CD4-positive, alpha-beta memory T cell (primary cell): ENCODE measurements at places on chromosomes 1 and 21.
A peak's percentile ranks its signal among the peaks of the same experiment; 100 is the strongest.

DNA sequence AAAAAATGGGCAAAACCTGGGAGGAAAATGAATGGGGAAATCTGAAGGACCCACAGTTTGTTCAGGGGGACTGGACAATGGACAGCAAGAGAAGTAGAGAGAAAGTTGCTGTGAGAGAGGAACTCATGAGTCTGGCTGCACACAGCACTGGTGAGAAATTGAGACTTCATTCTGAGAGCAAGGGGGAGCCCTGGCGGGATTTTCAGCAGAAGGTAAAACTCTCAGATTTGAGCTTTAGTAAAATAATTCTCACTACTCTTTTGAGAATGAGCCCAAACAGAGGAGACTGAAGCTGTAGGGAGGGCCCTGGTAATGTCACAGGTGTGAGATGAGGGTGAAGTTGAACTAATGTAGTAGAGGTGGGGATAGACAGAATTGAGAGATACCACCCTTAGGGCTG, 438.6 kb downstream of the OMA1 start:
- no peak for DNase-seq
- no peaks in the 10 kb centered on the region for H3K36me3 ChIP-seq
- H3K4me3 ChIP-seq: no peak overlapping the region
- no peak overlapping the region for H3K27ac ChIP-seq

- H3K36me3 ChIP-seq: no peaks in the 10 kb centered on the region
- H3K4me1 ChIP-seq: no peaks in the 10 kb centered on the region
- no peak overlapping the region for H3K4me3 ChIP-seq
- no peaks in the 10 kb centered on the region for H3K27me3 ChIP-seq
- no peak overlapping the region for H3K27ac ChIP-seq
- no peak for DNase-seq
Observed at GRCh38 chr1:240310226-240310925, 218.7 kb downstream of the FMN2 start.

DNA sequence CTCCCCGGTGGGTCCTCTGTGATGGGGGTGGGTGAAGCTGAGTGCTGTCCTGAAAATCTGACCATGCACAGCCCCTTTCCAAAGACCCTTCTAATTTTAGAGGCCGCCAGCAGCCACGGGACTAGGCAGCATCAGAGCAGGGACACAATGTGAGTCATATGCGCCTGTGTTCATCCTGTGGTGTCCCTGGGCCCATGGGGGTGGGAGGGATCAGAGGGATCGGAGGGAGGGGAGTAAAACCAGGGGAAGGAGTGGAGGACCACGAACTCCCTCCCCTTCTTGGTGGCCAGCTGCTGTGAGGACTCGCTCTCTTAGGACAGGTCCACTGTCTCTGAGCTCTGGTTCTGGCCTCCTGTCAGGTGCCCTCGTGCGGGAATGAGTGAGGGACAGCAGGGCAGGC, 61.5 kb downstream of the ADARB1 start:
- H3K4me3 ChIP-seq: no peak overlapping the region
- H3K27ac ChIP-seq: no peak overlapping the region
- no peaks in the 10 kb centered on the region for H3K27me3 ChIP-seq
- no peak for DNase-seq
- no peaks in the 10 kb centered on the region for H3K4me1 ChIP-seq

- H3K27ac ChIP-seq: peak overlapping the region; percentile 88
- H3K4me1 ChIP-seq: peaks cover 56% of the 10 kb centered on the region
- peak overlapping the region; percentile 87 for H3K4me3 ChIP-seq
- H3K36me3 ChIP-seq: peaks cover 15% of the 10 kb centered on the region
Observed at GRCh38 chr1:52056937-52057231, 789 bp downstream of the BTF3L4 start.

DNA sequence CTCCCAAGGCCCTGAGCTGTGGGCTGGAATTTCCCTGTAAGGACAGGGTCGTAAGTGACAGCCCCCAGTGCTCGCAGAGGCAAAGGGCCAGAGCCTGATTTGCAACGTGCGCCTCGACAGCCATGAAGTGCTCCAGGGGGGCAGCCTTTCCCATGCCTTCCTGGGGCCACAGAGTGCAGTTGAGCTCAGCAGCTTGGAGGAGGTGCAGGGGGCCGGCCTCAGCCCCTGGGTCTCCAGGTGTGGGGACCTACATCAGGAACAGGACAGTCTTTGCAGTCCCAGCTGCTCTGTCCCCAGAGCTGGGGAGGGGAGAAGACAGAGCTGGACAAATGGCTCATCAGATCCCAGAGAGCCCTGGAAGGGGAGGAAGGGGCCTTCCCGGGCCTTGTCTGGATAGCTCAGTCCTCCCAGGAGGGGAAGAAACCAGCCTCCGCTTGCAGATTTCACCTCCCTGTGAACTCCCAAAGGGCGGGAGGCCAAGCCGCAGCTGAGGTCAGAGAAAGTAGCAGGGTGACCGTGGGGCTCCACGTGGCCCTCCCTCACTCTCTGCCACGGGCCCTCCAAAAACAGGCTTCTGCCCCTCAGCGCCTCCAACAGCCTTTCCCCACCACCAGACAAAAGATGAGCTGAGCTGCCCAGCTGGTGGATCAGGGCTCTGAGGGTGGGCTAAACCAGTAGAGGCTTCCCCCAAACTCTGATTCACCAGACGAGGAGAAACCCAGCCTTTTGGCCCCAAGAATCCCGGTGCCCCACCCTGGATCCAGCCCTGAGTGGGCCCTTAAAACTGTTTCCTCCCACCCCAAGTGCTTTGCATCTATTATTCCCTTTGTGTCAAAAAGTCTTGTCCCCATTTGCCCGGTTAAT, 76.5 kb downstream of the DHRS3 start:
- H3K27ac ChIP-seq: no peak overlapping the region
- no peaks in the 10 kb centered on the region for H3K4me1 ChIP-seq
- H3K36me3 ChIP-seq: no peaks in the 10 kb centered on the region

- no peak for DNase-seq
- H3K27me3 ChIP-seq: no peaks in the 10 kb centered on the region
- no peaks in the 10 kb centered on the region for H3K36me3 ChIP-seq
- no peaks in the 10 kb centered on the region for H3K4me1 ChIP-seq
- no peak overlapping the region for H3K4me3 ChIP-seq
Observed at GRCh38 chr1:98078596-98078995, 157.8 kb upstream of the DPYD start.

DNA sequence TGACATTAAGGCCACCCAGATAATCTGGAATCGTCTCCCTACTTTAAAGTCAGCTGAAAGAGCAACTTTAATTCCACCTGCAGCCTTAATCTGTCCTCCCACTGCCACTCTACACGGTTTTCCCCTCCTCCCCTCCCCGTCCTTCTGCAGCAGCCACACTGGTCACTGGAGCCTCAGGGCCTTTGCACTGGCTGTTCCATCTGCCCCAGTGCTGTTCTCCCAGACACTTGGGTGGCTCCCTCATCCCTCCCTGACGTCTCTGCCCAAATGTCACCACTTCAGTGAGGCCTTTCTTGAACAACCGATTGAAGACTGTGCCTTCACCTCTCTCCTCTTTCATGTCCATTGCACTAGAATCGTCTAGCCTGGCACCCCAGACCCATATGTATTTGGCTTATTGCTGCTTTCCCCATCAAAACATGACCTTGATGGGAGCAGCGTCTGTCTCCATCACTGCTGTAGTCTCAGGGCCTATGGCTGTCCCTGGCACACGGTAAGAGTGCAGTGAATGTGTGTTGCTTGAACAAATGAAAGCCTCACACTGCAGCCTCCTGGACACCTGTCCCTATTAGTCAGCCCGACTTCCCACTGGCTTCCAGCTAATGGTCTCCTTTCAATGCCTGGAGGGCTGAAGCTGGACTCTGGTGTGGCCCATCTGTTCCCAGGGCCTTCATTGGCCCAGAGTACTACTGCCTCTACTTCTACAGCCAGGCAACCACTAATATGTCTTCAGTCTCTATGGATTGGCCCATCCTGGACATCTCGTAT, 10.6 kb upstream of the PRDM16 start:
- H3K36me3 ChIP-seq: no peaks in the 10 kb centered on the region
- H3K27me3 ChIP-seq: no peaks in the 10 kb centered on the region
- H3K27ac ChIP-seq: no peak overlapping the region

DNA sequence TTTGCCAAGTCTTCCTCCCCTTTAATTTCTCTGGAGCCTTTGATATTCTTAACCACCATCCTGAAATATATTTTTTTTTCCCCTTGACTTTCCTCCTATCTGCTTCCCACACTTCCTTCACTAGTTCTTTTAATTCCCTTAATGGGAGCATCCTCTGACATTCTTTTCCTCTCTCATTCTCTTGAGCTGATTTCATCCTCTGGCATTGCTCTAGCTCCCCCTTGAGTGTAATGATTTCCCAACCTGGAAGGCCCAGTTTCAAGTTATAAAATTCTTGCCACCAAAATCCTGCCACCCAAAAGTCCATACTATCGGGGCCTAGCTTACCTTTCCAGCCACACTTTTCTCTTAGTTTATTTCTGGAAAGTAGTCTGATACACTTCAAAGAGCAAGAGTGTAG, 39.5 kb upstream of the UBE2U start:
- H3K27ac ChIP-seq: no peak overlapping the region
- no peak for DNase-seq
- no peak overlapping the region for H3K4me3 ChIP-seq
- no peaks in the 10 kb centered on the region for H3K4me1 ChIP-seq
- H3K36me3 ChIP-seq: no peaks in the 10 kb centered on the region

DNA sequence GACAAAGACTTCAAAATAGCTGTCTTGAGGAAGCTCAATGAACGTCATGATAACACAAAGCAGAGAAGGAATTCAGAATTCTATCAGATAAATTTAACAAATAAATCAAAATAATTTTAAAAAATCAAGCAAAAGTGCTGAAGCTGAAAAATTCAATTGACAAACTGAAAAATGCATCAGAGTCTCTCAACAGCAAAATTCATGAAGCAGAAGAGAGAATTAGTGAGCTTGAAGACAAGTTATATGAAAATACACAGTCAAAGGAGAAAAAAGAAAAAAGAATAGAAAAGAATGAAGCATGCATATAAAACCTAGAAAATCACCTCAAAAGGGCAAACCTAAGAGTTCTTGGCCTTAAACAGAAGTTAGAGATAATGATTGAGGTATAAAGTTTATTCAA, 21.0 kb upstream of the UHMK1 start:
- no peaks in the 10 kb centered on the region for H3K36me3 ChIP-seq
- no peaks in the 10 kb centered on the region for H3K4me1 ChIP-seq
- no peak overlapping the region for H3K27ac ChIP-seq

DNA sequence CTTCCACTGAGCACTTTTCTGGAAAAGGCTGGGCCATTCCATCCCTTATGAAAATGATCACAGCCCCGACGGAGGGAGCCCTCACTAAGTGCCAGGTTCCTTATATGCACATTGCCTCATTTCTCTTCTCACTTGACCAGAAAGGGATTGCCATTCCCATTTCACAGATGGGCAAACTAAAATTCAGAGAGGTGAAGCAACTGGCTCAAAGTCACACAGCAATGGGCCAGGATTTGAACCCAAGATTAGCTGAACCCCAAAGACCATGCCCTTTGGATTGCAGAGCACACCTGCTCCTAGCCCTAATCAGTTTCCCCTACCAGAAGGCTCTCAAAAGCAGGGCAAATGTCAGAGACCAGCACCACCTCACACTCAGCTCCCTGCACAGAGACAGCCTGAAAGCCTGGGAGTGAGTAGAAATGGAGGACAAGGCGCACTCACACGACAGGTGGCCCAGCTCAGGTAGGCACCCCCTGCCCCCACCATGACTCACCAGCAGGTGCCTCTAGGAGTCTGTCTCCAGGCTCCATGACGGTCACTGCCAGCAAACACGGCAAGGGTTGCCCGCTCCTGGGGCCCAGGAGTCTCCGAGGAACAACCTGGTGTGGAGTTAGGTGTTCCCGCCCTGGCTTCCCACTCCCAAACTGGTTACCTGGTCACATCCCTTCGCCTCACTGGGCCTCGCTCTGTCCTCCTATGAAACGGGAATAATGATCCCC, 21.7 kb downstream of the SDC3 start:
- no peaks in the 10 kb centered on the region for H3K4me1 ChIP-seq
- no peaks in the 10 kb centered on the region for H3K36me3 ChIP-seq
- no peak for DNase-seq
- no peak overlapping the region for H3K4me3 ChIP-seq

DNA sequence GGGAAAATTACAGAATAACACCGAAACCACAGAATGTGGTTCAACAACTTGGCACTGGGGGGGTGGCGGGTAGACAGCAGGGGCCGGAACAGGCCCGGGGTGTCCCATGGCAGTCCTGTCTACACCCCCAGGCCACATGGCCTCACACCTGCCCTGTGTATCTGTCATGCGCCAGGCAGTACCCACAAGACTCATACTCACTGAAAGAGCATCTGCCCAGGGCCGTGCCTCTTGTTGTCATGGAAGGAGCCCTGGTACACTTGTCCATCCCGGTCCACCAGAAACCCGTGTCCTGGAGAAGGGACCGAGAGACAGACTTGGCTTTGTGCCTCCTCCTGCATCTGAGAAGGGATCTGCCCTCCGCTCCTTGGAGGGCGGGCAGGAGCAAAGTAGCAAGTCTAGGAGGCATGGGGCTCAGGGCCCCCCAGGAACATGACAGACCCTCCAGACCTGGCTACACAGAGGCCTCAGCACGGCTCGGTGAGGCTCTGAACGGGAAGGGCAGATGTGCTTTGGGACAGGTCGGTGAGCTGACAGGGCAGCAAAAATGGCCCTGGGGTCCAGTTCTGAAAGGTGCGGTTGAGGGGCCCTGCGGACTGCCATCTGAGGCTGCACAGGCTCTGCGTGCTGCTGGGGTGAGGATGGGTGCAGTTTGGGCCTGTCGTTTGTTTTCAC, 5.6 kb downstream of the MORN1 start:
- no peak overlapping the region for H3K4me3 ChIP-seq
- no peaks in the 10 kb centered on the region for H3K27me3 ChIP-seq

- no peaks in the 10 kb centered on the region for H3K27me3 ChIP-seq
- H3K4me1 ChIP-seq: no peaks in the 10 kb centered on the region
Observed at GRCh38 chr1:174080819-174081218, 58.7 kb upstream of the RC3H1 start.

DNA sequence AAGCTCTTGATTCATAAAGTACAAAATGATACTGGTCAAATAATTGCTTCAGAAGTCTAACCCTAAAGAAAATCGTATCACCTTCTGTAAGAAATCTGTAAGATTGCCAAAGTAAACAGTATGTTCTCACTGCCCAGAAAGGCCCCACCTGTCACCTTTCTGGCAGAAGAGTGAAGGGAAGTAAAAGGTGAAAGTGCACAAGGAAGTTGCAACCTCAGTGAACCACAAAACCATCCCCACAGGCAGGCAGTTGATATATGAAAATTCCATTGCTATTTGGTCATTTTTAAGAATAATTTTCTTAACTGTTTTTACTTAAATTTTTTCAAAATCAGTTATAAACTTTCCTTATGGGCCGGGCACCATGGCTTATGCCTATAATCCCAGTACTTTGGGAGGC, 48.5 kb upstream of the FBXO28 start:
- H3K4me3 ChIP-seq: no peak overlapping the region
- no peak overlapping the region for H3K27ac ChIP-seq
- no peaks in the 10 kb centered on the region for H3K4me1 ChIP-seq
- H3K27me3 ChIP-seq: no peaks in the 10 kb centered on the region
- no peak for DNase-seq

DNA sequence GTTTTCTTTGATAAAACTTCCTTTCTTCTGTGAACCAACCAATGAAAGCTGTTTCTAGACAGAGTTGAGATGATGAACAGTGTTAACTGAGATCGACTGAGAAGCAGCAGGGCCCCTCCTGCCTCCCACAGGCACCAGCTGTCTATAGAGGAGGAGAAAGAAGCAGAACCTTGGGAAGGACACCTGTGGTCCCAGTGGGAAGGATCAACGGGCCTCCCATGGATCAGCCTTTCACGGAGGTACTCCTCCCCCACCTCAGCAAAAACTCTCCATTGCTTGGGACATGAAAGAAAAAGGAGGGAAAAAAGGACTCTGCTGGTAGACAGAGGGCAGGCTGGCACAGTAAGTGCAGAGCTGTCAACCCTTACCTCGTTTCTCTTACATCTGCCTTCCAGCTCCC, 40.5 kb downstream of the PLPPR5 start:
- no peak for DNase-seq
- H3K4me3 ChIP-seq: no peak overlapping the region
- no peak overlapping the region for H3K27ac ChIP-seq
- no peaks in the 10 kb centered on the region for H3K4me1 ChIP-seq
